ENCODE measurements at places on chromosomes 16 and 17. TPM values are rescaled to one million over a fixed set of nuclear protein-coding genes. Genes with fewer than 3 reads are reported as not detected.

- DNase-seq, result no peak
Measured at GRCh38 chr16:27818246-27818645, 245.3 kb downstream of the GSG1L start.

DNA sequence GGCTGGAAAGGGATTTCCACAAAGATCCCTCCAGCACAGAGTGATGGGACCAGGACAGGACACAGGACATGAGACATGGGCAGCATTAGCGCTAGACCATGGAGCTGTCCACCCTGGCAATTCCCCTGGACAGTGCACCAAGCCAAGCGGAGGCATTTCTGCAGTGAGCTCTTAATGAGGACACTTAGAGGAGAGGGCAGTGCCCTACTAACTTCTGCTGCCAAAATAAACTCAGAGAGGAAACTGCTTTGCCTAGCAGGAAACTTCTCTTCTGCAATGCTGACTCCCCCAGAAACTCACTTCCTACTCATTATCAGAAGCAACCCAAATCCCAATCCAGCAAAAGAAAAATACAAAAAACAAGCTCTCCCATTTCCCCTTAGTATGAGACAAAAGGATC is 119.2 kb downstream of the HS3ST2 start:
- DNase-seq, result peak; percentile 10

DNA sequence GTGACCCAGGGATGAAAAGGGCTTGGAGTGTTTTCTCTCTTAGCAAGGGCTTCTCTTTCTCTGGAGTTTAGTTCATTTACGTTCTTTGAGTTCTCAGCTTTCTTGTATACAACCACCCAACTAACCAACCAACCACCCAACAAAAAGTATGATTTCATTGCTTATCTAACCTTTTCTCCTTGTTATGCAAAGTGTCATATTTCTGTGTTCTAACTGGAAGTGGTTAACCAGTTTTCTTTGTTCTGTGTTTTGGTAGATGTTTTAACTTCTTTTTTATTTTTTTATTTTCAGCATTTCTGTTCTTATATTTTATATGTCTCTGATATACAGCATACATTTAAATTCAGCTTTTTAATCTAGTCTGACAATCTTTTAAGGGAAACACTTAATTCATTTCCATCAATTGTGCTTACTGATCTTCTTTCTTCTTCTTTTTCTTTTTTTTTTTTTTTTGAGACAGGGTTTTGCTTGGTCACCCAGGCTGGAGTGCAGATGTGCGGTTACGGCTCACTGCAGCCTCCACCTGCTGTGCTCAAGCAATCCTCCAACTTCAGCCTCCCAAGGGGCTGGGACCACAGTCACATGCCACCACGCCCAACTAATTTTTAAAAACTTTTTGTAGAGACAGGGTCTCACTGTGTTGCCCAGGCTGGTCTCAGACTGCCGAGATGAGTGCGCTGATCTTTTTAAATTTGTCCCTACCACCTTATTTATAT is 29.6 kb downstream of the NLK start:
- no peak for DNase-seq

DNA sequence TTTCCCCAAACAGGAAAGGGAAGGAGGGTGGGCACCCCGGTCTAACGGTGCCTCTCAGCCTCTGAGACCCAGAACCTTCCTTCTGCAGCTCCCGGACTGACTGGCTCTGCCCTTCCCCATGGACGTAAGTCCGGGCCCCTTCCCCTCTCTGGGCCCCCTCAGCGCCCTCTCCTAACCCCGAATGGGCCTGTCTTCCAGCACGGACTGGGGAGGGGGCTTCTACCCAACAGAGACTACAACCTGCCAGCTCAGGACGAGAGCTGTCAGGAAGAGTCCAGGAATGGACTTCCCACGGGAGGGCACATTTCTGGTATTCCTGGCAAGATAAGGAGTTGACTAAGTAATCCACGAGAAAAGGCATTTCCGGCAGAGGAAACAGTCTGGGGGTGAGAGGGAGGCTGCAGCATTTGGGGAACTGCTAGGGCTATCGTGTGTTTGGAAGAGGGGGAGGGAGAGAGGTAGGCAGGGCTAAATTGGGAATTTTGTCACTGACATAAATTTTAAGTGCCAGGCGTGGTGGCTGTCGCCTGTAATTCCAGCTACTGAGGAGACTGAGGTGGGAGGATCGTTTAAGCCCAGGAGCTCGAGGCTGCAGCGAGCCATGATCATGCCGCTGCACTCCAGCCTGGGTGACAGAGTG is 12.1 kb upstream of the ALDOA start:
- no peak for DNase-seq

DNA sequence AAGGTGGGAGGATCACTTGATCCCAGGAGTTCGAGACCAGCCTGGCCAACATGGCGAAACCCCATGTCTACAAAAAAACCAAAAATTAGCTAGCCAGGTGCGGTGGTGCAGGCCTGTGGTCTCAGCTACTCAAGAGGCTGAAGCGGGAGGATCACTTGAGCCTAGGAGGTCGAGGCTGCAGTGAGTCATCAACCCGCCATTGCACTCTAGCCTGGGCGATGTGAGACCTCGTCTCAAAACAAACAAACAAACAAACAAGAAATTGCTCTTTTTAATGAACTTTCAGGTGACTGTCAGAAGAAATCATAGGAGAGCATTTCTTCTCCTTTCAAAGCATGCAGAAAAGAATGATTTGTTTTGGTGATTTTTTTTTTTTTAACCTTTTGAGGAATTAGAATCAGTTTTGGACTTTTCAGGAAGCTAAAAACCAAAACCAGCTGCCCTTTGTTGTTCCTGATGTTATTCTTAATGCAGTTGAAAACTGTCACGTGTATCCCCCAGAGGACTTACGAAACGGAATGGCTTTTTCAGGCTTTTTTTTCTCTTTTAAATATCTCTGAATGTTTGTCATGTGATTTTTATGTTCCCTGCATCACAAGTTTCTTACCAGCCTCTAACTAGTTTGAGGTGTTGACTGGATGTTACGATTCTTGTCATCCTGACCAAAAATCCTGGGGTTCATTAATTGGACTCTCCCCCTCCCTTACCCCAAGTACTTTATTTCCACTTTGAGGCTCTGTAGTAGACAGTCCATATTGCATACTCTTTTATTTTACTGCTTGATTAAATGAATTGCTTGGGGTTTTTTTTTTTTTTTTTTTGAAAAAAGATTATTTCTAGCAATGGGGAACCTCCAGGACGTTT is 34.1 kb downstream of the SNX29 start:
- DNase-seq, result no peak

ZCCHC14 gene
- 15.4 TPM for total RNA-seq

CLEC18B gene
- total RNA-seq, result 0.53 TPM
